IMR-90 (cell line): ENCODE measurements at places on chromosomes 5 and 9. TPM values are rescaled to one million over a fixed set of nuclear protein-coding genes. Genes with fewer than 3 reads are reported as not detected.

Gene OR1Q1
- not detected in 2 replicates for total RNA-seq

Gene LYSMD3
- total RNA-seq = 21.1 and 35.6 TPM in 2 replicates

Gene TMEM232
- total RNA-seq = 0.36 and 0.56 TPM in 2 replicates

Gene ARSK
- total RNA-seq = 22.0 and 25.0 TPM in 2 replicates

Gene TJP2
- 49.3 and 53.6 TPM in 2 replicates for total RNA-seq

Gene DIRAS2
- not detected in 2 replicates for total RNA-seq

Gene PRDM9
- not detected in 2 replicates for total RNA-seq

Gene NEURL1B
- 1.8 and 1.9 TPM in 2 replicates for total RNA-seq

Gene TCOF1
- total RNA-seq = 18.3 and 19.7 TPM in 2 replicates

Gene ACSL6
- total RNA-seq = not detected in 2 replicates
